Naive thymus-derived CD8-positive, alpha-beta T cell (primary cell): ENCODE measurements at places on chromosomes 7 and 10.

DNA sequence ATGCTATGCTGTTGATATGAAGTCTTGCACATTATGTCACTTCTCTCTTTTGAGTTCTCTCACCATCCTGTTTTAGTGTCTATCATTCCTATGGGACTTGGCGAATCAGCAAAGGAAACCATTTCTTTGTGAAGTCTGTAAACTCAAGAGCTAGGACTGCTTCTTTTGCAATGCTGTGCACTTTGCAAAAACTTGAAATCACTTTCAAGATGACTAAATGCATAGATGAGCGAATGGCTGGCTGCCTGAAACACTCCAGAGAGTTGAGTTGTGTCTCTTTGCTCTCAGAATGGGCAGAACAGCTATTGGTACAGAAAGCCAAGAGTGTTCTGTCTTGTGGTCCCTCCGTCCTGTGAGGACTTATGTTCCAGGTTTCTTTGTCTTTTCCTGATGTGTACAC, 18.3 kb upstream of the ELMO1 start:
- no peak for DNase-seq

DNA sequence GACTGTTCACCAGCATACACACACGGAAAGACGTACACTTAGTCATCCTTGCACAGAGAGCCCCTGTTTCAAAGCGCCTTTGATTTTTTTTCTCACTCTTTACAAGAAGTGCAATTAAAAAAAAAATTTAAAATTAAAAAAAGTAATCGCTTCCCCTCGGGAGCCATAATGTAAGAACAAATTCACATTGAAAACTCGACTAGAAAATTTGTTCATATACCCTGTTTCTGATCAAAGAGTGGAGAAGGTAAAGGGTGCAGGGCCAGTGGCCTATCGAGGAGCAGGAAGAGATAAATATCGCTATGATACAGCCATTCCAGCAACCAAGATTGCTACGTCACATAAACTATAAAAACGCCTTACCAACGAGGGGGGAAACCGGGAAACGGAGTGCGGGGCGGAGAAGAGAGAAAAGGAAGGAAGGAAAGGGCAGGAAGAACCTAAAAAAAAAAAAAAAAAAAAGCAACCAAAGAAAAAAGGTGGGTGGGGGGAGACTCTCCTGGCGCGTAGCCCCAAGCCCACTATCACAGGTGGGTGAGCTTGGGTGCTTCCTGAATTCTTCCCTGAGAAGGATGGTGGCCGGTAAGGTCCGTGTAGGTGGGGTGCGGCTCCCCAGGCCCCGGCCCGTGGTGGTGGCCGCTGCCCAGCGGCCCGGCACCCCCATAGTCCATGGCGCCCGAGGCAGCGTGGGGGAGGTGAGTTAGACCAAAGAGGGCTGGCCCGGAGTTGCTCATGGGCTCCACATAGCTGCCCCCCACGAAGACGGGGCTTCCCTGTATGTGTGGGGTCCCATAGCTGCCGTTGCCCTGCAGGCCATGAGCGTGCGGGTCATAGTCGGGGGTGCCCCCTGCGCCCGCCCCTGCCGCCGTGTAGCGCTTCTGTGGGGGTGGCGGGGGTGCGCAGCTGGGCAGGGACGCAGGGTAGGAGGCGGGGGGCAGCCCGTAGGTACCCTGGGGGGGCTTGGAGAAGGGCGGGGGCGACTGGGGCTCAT, 5.2 kb upstream of the HOXA2 start:
- no peak for DNase-seq

GRCh38 chr7:123096434-123096833, 100.9 kb upstream of the TAS2R16 start:
- no peak for DNase-seq

DNA sequence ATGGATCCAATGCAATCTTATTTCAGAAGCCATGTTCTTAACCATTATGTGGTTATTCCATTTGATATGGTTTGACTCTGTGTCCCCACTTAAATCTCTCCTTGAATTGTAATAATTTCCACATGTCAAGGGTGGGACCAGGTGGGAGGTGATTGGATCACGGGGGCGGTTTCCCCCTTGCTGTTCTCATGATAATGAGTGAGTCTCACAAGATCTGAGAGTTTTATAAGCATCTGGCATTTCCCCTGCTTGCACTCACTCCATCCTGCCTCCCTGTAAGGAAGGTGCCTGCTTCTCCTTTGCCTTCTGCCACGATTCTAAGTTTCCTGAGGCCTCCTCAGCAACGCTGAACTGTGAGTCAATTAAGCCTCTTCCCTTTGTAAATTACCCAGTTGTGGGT, 32.0 kb upstream of the TSPAN13 start:
- DNase-seq = no peak

DNA sequence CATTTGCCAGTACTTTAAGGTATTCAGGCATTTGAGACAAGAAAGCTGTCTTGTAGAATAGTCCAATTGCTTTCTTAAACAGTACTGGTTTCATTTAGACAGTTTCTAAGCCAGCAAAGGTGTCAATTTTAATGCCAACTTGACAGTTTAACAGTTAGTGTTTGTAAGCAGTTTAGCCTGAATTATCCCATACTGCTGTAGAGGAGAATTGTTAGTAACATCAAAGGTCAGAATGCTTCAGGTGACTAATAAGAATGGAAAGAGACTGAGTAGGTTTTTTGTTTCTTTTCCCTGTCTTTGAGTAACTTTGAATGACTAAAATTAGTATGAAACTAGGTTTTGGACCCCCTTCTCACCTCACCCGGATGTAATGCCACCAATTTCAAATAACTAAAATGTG, 29.5 kb upstream of the VDAC2 start:
- DNase-seq = no peak

DNA sequence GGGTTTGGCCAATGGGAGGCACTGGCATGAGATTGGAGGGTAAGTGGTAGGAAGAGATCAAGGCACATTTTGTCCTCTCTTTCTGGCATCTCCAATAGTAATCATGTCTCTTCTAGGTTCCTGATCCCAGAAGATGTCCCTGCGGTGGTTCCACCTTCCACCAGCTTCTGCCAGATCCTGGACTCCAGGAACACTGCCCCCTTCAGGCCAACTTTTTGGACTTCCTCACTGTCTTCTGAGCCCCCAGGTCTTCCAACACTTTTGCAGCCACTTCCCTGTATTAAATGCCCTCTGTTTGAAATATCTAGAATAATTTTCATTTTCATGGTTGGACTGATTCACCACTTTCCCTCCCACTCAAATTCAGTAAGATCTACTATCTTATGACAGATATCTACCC, 60.9 kb downstream of the BAMBI start:
- DNase-seq = no peak

GRCh38 chr7:47937711-47938573, 10.3 kb downstream of the PKD1L1 start:
- no peak for DNase-seq

GRCh38 chr10:126454045-126454751, 65.9 kb upstream of the ADAM12 start:
- DNase-seq = no peak

- no peak for DNase-seq
These were observed 162.7 kb downstream of the ETV1 start for GRCh38 chr7:13826752-13827151.

- DNase-seq = no peak
These were observed 33.1 kb downstream of the PPIF start for GRCh38 chr10:79380125-79380945.

- DNase-seq = no peak
These were observed 58.0 kb downstream of the CHST15 start for GRCh38 chr10:124035306-124035927.

GRCh38 chr7:26091933-26092332, 60.1 kb upstream of the NFE2L3 start:
- no peak for DNase-seq

DNA sequence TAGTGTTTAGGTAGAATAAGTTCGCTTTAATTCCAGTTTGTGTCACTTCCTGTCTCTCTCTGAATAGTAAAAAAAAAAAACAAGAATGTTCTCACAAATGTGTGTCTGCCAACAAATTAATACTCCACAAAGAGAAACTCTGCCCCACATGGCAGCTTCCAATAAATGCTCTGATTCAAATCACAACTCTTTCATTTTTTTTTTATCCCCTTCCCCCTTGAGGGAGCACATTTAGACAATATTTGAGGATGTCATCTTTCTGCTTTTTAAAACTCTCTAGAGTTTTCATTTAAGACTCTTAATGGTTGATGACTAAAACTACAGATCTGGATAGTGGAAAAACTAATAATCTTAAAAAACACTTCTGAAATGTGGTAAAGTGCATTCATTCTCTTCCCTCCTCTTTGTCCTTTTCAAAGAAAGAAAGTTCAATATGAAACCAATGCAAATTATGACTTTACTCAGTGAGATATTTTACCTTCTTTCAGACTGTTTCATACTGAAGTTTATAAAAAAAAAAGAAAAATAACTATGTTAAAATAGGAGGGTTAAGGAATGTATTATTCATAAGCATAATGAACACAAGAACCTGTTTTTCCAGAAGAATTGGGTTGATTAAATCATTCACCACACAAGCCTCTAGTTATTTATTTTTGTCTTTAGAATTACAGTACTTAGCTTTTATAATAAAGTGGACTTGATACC, 42.3 kb downstream of the ARID5B start:
- DNase-seq = no peak

GRCh38 chr10:126177417-126178030, 210.8 kb downstream of the ADAM12 start:
- no peak for DNase-seq

- DNase-seq = no peak
These were observed 85.9 kb downstream of the PON1 start for GRCh38 chr7:95238252-95238943.

DNA sequence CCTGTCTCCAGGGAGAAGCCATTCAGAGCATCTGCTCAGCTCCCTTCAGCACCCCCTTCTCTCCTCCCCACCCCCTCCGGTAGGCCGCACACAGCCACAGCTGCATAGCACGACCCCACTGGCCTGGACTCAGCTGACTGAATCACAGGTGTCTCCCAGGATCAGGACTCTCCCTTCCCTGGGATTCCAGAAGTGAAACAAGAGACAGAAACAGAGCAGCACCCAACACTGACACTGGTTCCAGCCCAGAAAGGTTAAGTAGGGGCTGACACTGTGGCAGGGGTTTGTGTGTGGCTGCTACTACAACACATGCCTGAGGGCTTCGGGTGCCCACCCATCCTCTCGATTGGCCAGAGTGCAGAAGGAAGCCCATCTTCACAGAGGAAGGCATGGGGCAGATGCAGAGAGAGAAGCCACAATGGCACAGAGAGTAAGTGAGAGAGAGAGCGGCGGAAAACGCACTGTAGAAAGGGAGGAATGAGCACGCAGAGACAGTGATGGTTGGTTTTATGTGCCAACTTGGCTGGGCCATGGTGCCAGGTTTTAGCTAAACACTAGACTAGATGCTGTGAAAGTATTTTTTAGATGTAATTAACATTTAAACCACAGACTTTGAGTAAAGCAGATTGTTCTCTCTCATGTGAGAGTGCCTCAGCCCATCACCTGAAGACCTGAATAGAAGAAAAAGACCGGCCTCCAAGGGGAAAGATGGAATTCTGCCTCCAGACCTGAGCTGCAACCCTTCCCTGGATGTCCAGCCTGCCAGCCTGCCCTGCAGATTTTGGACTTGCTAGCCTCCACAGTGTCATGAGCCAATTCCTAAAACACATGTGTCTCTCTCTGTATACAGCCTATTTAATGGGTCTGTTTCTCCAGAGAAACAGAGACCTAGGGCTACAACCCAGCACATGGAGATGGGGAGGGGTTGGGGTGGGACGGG, 107.5 kb downstream of the GRB10 start:
- DNase-seq = no peak

GRCh38 chr10:113064039-113064438, 114.0 kb downstream of the TCF7L2 start:
- no peak for DNase-seq

DNA sequence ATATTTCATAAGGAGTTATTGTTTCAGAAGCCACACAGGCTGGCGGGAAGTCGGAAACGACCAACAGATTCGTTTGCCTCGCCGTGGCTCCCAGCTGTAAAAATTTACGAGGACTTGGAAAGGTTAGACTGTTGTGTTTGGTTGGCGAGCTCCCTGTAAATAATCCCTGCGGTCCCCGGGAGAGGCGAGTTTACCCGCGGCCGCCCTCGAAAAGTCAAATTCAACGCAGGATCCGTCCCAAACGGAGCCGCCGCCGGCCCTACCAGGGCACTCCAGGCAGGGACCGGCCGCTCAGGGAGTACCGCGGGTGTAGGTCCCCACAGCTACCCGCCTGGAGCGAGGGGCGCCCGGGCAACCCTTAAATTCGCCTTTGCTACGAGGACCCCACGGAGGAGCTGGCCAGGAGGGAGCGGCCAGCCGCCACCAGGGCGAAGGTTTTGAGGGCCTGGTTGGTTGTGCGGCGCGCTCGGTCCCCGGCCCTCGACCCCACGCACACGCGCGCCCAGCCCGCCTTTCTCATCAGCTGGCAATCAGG, 726 bp upstream of the HOXA9 start:
- no peak for DNase-seq

- DNase-seq = no peak
These were observed 9.8 kb upstream of the PARD3 start for GRCh38 chr10:34824870-34825269.

- DNase-seq = no peak
These were observed 151.0 kb upstream of the FRMD4A start for GRCh38 chr10:14481752-14482151.

DNA sequence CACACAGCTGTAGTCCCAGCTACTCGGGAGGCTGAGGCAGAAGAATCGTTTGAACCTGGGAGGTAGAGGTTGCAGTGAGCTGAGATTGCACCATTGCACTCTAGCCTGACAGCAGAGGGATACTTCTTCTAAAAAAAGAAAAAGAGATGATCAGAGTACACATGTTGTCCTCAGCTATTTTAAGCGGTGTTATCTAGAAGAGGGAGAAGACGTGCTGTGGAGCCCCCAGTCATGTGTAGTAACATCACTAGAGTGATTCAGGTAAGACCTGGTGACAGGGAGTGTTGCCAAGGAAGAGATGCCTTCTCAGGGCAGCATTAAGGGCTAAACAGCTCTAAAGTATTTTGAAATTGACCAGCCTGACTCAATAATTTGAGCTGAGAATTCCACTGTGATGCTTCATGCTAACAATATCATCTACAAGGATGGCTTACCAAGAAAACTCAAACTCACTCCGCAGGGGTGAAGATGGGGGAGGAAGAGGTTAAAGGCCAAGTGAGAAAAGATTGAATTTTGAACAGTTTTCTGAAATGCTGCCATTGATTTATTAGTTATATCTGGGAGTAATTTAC, 97.4 kb downstream of the KLF6 start:
- no peak for DNase-seq

- DNase-seq = no peak
These were observed 17.3 kb downstream of the TLL2 start for GRCh38 chr10:96496281-96496925.

DNA sequence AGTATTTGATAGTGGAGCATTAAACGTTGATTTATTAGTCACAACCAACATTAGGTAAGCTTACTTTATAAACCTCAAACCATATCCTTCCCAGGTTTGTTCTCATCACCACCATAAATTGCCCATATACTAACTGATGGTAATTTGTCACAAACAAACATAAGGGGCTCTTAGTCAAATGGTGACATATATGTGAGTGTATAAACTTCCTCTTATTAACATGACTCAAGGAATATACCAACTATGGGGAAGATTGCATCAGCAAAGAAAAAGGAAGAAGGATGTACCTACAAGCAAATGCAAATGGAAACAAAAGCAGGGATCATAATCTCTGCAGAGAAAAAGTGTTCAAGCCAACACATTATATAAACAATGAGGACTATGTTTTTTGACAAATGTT, 418.2 kb upstream of the AKR1E2 start:
- no peak for DNase-seq
